Hematopoietic multipotent progenitor cell treated with erythropoietin and hydrocortisone succinate and interleukin-3 and kit ligand, for 17 days (in vitro differentiated cells): ENCODE measurements at places on chromosomes 3 and 15.
A peak's percentile ranks its signal among the peaks of the same experiment; 100 is the strongest.

DNA sequence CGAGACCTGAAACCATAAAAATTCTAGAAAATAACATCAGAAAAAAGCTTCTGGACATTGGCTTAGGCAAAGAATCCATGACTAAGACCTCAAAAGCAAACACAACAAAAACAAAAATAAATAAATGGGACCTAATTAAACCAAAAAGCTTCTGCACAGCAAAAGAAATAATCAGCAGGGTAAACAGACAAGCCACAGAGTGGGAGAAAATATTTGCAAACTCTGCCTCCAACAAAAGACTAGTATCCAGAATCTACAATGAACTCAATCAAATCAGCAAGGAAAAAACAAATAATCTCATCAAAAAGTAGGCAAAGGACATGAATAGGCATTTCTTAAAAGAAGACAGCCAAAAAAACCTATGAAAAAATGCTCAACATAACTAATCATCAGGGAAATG, 59.6 kb downstream of the DNAH12 start:
- no peak for DNase-seq

DNA sequence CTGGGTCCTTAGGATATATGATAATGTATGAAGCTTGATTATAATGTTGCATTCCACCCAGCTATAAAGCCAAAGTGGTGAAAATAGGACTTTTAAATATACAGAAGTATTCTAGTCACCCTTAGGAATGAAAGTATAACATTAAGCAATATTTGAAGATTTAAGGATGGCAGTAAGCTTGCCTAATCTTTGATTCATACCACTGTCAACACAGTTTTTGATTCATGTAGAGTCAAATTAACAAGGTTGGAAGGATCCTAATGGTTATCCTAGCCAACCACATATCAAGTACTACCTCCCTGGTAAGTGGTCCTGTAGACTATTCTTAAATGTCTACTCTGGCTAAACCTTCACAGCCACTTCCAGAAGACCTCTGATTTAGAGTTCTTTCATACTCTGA, 18.6 kb downstream of the ARIH1 start:
- DNase-seq: no peak

- DNase-seq: no peak
These were observed 283.9 kb downstream of the GRM7 start for GRCh38 chr3:7144697-7145308.

- DNase-seq: peak; percentile 76
These were observed 14.5 kb downstream of the ARF4 start for GRCh38 chr3:57582474-57583168.

- no peak for DNase-seq
These were observed 783.1 kb downstream of the GBE1 start for GRCh38 chr3:80978216-80978969.

DNA sequence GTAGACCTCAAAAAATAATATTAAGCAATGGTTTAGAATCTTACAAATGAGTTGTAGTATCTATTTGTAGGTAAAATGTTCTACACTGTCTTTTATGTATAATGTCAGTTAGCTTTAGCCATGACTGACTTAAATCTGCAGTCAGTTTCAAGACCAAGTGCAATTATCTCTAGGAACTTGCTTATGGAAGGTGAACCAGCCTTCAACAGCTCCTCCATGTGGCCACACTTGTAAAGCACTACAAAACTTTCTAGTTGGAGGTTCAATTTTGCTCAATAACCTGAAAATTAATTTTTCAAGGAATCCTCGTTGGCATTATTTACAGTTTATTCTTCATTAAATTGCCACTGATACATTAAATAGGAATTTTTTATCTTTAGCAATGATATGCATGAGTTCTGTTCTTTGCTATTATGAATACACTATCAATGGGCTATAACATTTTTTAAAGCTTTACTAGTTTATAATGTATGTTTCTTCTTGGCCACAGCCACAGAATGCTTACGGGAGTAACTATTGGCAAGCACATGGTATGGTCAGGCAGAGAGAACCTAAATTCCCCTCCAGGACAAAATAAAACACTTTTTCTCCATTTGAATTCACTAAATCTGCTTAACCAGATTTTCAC, 315.3 kb upstream of the UBE2E2 start:
- DNase-seq: no peak

DNA sequence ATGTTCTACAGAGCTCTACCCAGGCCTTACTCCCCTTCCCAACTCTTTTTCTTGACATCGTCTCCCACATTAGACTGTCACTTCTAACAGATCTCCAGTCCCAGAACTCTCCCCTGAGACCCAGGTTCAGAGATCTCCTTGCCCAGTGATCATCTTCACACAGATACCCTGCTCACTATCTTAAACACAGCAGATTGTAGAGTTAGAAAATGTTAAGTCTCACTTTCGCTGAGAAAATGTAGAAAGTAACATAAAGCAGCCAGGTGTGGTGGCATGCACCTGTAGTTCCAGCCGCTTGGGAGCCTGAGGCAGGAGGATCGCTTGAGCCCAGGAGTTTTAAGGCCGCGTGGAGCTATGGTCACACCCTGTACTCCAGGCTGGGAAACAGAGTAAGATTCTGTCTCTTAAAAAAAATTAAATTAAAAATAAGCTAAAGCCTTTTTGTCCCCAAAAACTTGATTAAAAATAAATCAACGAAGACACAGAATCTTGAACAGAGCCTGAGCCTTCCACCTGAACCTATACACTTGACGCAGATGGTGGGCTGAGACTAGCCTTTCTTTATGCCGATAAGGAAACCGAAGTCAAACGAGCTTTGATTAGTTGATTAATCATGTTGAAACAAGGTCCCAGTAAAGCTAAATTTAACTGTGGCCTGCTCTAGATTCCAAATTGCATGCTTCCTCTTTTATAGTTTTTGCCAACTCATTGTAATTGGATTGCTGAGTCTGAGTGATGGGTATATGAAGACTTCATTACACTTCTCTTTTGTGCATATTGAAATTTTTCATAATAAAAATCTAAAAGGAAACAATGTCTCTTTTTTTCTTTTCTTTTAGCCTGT, 31.3 kb upstream of the BLM start:
- no peak for DNase-seq

- DNase-seq: no peak
These were observed 17.7 kb downstream of the ACVR2B start for GRCh38 chr3:38471260-38471857.
